Stimulated activated CD4-positive, alpha-beta T cell treated with anti-CD3 and anti-CD28 coated beads, Interleukin-15, amount 100 ng/mL, for 1 hour (primary cell): ENCODE measurements at places on chromosomes 1 and 21.

DNA sequence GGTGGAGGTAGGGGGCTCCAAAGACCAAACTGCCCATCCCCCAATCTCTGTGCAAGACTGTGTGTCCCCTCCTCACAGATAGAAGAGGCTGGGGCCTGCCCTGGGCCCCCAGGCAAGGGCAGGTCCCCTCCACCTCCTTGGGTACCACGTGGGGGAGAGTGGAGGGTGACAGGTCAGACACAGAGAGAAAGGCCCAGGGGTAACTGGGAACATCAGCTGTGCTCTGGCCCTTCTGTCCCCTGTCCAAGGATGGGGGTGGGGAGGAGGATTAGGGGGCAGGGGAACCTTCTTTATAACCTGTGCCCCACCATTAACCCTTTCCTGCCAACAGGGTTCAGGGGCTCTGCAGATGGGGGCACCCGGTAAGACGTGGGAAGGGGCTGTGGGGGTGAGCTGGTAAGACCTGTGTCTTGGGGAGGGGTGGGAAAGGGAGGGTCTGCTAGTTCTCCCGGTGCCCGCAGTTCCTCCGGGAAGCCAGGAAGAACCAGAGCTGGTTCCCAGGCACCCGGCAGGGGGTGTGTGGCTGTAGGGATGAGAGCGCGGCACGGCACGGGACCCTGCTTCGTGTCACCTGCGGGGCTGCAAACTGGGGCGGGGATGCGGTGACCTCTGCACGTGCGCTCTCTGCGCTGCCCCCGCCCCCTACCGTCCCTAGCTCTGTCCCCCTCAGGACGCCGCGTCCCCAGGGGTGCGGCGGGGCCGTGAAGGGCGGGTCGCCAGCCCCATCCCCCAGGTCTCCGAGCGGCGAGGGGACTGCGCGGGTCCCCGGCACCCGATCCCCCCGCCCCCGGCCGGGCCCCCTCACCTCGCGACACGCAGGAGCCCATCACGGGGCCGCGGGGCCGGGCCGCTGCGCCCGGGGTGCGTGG lies 601 bp downstream of the FAM131C start:
- DNase-seq, result no peak

GRCh38 chr1:179155615-179156014 lies 73.7 kb downstream of the TOR3A start:
- DNase-seq, result no peak

- DNase-seq, result no peak
Observed at GRCh38 chr1:231839999-231840398, 213.4 kb downstream of the DISC1 start.

- no peak for DNase-seq
Observed at GRCh38 chr21:45821998-45822397, 159.6 kb upstream of the COL6A1 start.

DNA sequence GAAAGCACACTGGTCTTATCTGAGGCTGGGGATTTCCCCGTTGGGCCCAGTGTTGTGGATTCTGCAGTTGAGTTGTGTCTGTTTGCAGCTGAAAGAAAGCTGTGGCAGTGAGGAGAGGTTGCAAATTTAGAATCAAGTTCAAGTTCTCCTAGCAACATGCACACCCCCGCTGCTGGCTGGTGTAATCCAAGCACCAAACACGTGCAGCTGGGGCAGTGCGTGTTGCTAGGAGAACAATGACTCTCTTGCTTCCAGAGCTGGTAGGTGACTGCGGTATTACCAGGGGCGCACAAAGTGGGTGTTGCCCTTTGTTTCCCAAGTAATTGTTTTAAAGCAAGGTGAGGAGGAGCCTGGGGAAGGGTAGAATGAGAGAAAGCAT lies 91.5 kb downstream of the IER5 start:
- DNase-seq, result no peak

GRCh38 chr1:19661721-19662228 lies 2.9 kb upstream of the HTR6 start:
- DNase-seq, result no peak

DNA sequence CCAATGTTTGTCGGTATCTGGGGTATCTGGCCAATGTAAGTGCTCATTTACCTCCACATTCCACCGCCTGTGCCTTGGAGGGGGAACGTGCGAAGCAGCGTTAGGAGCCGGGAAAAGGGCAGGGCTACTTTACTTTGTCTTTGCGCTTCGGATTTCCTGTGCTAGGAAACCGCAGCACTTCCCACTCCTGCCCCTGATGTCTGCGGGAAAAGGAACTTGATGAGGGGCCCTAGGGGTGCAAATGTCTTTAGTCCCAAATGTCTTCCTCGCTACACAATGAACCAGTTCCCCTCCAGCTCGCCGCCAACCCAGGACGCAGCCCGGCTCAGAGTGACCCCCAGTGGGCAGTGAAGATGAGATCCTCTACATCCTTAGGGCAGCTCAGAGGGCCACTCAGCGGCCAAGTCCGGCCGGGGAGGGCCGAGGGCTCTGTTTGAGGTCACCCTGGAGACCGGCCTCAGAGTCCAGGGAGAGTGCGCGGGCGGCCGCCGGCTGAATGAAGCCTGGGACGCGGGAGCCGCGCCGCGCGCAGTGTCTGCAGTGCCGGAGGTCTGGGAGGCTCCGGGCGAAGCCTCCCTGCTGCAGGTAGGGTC lies at the start of gene DYNLT5:
Gene DYNLT5 (plus strand): TSS at position 460 of the 593 bp plus-strand sequence. CDS start 2,200 bp downstream, outside the sequence.
- DNase-seq, result no peak

- no peak for DNase-seq
Observed at GRCh38 chr1:184563308-184563707, 176.5 kb downstream of the C1orf21 start.

- DNase-seq, result no peak
Observed at GRCh38 chr1:155002464-155003226, at the start of gene ZBTB7B. Gene ZBTB7B (plus strand): TSS chr1:155002802. CDS start chr1:155014661, 11,859 bp downstream.

GRCh38 chr1:16326833-16327404 lies 25.4 kb downstream of the FBXO42 start:
- DNase-seq, result no peak

DNA sequence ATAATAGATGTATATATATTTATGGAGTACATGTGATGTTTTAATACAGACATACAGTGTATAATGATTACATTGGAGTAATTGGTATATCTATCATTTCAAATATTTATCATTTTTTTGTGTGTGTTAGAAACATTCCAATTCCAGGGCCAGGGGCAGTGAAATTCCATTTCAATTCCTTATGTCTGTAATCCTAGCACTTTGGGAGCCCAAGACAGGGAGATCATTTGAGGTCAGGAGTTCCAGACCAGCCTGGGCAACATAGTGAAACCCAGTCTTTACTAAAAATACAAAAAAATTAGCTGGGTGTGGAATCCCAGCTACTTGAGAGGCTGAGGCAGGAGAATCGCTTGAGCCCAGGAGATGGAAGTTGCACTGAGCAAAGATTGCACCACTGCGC lies 30.4 kb upstream of the PDC start:
- no peak for DNase-seq
